ENCODE measurements at places on chromosomes 3 and 15.
A peak's percentile ranks its signal among the peaks of the same experiment; 100 is the strongest.

GRCh38 chr15:80988148-80988796 lies 1.3 kb downstream of the MESD start:
- no peak for DNase-seq

- DNase-seq: no peak
Observed at GRCh38 chr3:64687086-64687780, 567 bp downstream of the ADAMTS9 start.

DNA sequence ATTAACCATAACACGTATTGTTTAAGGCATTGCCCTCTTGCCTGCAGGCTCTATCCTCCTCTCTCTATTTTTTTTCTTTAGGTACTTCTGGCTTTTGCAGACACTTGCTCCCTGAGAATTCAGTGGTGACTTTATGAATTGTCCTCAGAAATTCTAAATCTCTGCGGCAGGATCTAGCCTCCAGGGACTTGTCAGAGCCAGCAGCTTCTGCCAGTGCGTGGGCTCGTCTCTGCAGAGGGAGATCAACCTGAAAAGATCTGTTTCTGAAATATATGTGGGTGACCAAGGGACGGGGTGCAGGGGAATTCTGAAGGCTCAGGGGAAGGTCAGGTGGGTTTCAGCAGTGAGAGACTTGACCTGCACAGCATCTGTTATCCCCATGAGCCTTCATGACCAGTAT lies 326.1 kb upstream of the LRRFIP2 start:
- no peak for DNase-seq

DNA sequence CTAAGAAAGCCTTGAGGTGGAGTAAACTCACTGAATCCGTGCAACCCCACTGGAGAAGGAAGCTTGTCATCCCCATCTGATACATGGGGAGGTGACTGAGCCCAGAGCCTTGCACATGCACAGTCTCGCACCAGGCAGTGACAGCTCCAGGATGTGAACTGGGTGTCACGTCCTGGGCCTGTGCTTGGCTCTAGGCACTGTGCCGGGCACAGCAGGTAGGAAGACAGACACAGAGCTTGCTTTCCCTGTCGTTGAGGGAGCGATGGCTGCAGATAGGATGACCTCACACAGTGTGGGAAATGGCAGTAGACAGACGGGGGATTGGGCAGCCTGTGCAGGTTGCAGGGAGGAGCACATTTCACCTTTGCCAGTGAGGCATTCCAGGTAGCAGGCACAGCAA lies 12.2 kb upstream of the ATP2B2 start:
- DNase-seq: no peak

DNA sequence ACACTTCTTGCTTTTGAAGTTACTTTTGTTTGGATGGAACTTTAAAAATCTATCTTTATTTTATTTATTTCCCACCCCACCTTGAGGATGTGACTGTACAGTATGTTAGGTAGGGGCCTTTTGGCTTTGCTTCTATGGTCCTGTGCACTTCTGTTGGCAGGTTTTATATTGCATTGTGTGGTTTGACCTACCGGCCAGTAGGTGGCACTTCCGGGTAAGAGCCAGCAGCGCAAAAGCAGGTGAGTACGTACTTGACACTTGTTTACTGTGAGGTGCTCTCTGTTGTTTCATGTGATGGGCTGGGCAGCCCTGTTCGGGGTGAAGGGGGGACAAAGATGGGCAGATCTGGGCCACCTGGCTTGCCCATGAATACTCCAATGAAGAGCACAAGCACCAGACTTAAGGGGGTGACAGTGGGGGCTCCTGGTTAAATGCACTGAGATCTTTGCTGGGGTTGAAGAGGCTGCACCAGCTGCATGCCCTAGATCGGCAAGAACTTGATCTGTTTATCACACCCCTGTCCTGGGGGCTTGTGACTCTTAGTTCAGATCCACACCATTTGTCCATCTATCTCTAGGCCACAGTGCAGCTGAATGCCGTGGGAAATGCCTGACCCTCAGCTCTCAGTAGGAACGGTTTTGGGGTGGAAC lies 131.6 kb downstream of the NLGN1 start:
- DNase-seq: no peak

DNA sequence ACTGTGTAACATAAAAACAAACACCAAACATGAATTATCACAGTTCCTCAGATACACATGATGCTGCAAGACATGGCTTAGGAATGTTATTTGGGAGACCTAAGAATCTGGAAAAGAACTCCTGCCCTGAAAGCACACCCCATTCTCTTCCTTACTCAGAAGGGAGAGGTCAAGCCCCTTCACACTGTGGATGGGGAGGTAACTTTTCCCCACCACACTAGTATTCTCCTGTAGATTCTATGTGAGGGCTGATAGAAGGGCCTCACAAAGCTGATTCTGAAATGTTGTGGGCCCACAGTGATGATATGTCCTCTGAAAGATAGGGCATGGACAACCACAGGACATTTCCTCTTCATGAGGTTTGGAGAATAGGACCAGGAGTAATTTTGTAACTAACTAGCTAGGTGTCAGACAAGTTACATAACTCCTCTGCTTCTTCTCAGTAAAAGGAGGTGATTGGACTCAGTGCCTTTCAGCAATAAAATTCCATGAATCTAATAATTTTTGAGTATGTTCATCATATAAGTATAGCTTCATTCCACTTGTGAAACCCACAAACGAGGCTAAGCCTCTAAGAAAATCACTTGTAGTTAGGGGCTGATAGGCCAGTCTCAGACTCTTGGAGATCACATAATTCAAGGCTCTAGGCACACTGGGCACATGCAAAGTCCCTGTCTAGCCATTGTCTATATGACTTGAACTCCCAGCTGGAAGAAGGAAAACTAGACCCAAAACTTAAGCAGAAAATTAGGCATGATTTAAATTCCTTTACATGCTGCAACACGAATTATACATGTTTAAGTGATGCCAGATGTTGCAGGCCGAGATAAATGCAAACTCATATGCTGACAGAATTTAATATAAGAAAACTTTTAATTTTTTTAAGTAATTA lies 7.5 kb downstream of the PTX3 start:
- no peak for DNase-seq

DNA sequence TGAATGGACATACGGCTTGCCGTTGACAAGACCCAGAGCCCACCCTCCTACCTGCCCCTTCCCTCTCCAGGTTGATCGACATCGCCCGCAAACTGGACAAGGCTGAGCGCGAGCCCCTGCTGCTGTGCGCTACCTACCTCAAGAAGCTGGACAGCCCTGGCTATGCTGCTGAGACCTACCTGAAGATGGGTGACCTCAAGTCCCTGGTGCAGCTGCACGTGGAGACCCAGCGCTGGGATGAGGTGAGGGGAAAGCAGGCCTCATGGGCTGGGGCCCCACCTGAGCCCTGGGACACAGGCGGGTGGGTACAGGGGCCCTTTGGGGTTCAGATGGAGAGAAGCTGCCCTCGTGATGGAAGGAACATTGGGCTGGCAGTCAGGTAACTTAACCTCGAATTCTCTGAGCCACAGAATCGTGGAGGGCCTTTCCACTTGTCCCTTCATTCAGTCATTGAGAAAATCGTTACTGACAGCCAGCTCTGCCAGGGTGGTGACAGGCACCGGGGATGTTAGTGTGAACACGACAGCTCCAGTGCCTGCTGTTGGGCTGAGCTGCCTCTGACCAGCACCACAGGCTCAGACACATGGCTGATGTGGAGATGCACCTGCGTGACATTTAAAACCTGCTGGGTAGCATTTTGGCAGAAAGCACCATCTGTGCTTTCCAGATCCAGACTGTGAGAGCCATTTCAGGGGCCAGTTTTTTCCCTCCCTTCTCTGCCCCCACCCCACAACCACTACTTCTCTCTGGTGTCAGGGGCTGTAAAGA lies 25.6 kb upstream of the RHO start:
- no peak for DNase-seq

- no peak for DNase-seq
Observed at GRCh38 chr3:183381673-183382072, 46.7 kb downstream of the MCF2L2 start.

DNA sequence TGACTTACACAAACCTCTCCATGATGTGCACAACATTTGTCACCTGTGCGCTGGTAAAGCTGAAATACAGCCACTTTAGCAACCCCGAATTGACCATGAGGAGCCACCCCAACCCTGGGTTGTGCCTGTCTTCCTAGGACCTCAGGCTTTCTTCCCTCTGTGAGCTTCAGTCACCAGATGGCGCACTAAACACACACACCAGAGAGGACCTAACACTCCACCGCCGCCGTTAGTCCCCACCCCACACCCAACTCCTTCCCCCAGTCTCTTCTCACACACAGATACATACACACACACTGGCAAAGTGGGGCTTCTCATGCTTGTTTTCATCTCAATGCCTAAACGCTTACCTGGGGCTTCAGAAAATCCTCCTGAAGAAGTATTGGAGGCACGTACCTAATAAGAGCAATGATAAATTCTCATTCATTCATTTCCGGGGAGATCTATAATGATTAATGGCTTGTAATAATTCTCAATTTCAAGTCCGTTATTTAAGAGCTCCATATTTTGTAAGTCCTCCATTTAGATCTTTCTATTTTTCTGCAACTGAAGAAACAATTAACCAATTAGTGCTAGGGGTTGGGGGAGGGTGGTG lies 2.1 kb upstream of the CCDC80 start:
- DNase-seq: peak; percentile 65

DNA sequence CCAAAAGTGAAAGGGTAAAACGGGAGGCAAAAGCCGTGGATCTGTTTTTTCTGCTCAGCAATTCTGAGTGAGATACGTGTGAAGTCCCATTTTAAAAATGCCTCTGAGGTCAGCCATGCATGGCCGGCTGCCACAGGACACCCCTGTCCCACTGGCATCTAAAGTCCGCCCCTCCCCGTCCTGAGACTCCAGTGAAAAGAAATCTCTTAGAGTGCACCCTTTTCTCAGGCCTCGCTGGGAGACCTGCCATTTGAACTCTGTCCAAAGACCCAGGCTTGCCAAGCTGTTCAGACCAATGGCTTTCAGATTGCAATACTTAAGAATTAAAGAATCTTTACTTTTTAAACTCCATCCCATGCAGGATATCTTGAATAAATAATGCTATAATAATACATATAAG lies 61.0 kb upstream of the SLC24A5 start:
- no peak for DNase-seq

GRCh38 chr3:127754411-127755304 lies 67.7 kb downstream of the MGLL start:
- DNase-seq: no peak

GRCh38 chr3:111107662-111108035 lies 36.0 kb downstream of the NECTIN3 start:
- DNase-seq: no peak

DNA sequence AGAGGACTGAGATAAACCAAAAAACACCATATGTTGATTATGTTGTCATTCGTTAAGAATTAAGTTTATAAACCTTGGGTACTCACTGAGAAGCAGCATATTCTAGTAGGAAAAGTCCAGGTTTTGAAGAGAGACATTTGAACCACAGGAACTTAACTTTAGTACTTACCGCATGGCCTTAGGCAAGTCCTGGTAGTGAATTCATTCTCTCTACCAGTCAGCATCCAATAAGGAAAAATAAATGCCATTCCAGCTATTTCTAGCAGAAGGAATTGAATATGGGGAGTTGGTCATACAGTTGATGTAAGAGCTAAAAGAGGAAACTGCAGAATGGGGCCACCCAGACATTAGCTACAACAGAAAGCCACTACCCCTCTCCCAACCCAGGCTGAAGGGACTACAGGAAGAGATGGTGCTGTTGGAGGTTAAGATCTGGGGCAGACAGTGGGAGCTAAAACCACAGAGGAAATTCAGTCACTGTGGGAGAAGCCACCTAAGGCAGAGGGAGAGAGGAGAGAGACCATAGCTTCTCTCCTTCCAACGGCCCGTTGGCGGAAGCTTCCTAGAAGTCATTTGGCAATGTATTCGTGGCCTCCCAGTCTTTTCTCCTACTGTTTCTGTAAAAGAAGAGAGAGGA lies 133.8 kb upstream of the RARB start:
- DNase-seq: no peak

DNA sequence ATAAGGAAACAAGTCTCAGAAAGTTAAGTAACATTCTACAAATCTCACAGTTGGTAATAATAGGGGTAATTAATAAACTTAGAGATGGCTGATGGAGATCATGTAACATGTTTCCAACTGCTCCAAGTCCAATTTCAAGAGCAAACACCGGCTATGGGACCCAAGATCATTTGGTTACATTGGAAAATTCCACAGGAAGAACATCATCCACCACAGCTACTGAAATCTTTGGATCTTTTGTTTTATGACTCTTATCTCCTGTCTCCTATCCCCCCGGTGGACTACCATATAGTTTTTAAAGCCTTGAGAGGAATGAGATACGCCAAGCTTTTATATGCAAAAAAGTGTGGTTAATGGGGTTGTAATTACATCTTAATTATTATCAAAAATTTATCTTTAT lies 216.1 kb downstream of the WNT5A start:
- DNase-seq: no peak

DNA sequence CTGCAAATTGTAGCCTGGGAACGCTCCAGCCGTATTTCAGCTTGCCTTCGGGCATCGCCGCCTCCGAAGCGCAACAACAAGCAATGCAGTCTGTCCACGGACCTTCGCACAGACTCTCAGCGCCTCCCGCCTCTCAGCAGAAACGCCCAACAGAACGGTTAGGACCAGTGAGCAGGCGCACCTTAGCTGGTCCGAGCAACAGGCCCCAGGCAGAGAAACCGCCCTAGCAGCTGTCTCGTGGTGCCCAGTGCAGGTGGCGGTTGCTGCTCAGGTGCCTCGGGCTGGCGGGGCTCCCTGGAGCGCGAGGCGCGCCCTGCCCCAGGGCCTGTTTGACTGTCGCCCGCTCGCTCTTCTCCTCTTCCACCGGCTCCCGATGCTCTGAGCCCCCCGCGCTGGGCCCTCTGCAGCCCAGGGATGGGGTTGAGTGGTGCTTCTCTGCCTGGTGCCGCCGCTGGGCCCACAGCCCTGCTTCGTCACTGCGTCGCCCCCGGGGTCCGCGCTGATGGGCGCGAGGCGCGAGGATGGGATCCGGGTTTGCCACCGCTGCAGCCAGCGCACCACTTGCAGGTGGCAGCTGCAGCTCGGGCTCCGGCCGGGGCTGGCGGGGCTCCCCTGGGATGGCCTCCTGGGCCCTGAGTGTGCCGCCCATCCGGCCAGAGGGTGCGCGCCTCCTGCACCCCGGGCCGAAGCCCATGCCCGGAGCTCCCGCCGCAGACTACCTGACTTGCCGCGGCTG lies 268.4 kb upstream of the FRG2C start:
- no peak for DNase-seq

GRCh38 chr3:69439643-69440270 lies 53.9 kb upstream of the FRMD4B start:
- no peak for DNase-seq

- DNase-seq: no peak
Observed at GRCh38 chr3:125107861-125108567, 52.2 kb upstream of the HEG1 start.

All from stimulated activated naive CD4-positive, alpha-beta T cell (primary cell).